ENCODE measurements at places on chromosomes 13 and 19. TPM values are rescaled to one million over a fixed set of nuclear protein-coding genes. Genes with fewer than 3 reads are reported as not detected.
A peak's percentile ranks its signal among the peaks of the same experiment; 100 is the strongest.

The COL4A1 gene
- total RNA-seq = 5,210 TPM

The COL5A3 gene
- total RNA-seq = 65.9 TPM

DNA sequence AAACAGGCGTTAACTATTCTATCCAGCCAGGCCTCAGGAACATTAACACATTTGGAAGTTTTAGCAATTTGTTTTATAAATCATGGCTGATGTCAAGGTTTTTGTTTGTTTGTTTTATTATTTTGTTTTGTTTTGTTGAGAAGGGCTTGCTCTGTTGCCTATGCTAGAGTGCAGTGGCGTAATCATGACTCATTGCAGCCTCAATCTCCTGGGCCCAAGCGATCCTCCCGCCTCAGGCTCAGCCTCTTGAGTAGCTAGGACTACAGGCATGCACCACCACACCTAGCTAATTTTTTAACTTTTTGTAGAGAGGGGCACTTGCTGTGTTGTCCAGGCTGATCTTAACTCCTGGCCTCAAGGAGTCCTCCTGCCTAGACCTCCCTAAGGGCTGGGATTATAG lies 28.3 kb downstream of the NUP58 start:
- H3K4me1 ChIP-seq = peaks cover 9% of the 10 kb centered on the region
- peaks cover 31% of the 10 kb centered on the region for H3K36me3 ChIP-seq
- no peak for DNase-seq
- H3K27me3 ChIP-seq = no peaks in the 10 kb centered on the region
- no peak overlapping the region for H3K27ac ChIP-seq

- peaks cover 18% of the 10 kb centered on the region for H3K36me3 ChIP-seq
- no peak overlapping the region for H3K27ac ChIP-seq
- H3K27me3 ChIP-seq = no peaks in the 10 kb centered on the region
- DNase-seq = no peak
- H3K4me1 ChIP-seq = no peaks in the 10 kb centered on the region
These were observed 87.7 kb downstream of the DOCK9 start for GRCh38 chr13:98890186-98890585.

DNA sequence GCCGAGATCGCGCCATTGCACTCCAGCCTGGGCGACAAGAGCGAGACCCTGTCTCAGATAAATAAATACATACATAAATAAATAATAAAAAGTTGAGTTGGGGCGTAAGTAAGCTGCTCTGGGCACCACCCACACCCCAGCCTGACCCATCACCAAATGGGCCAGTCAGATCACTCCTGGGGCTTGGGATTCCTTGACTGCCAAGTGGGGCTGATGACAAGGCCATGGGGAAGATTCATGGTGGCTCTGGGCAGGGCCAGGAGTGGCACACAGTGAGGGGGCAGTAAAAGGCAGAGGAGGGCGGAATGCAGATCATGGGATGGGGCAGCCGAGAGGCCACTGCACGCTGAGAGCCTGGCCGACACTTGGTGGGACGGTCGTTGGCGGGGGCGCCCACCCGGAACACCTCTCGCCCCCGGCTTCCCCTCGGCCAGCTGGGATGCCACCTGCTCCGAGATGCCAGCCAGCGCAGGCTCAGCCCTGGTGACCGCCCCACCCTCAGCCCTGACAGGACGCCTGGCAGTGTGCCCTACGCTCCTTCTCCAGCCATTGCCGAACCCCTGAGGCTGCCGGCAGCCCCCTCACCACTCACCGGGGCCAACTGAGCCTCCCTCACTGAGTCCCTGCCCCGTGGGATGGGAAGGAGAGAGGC lies 10.9 kb downstream of the ZNF653 start:
- no peak for DNase-seq
- no peak overlapping the region for H3K4me3 ChIP-seq
- H3K4me1 ChIP-seq = no peaks in the 10 kb centered on the region
- H3K27ac ChIP-seq = no peak overlapping the region
- H3K27me3 ChIP-seq = no peaks in the 10 kb centered on the region
- H3K36me3 ChIP-seq = peaks cover 13% of the 10 kb centered on the region

DNA sequence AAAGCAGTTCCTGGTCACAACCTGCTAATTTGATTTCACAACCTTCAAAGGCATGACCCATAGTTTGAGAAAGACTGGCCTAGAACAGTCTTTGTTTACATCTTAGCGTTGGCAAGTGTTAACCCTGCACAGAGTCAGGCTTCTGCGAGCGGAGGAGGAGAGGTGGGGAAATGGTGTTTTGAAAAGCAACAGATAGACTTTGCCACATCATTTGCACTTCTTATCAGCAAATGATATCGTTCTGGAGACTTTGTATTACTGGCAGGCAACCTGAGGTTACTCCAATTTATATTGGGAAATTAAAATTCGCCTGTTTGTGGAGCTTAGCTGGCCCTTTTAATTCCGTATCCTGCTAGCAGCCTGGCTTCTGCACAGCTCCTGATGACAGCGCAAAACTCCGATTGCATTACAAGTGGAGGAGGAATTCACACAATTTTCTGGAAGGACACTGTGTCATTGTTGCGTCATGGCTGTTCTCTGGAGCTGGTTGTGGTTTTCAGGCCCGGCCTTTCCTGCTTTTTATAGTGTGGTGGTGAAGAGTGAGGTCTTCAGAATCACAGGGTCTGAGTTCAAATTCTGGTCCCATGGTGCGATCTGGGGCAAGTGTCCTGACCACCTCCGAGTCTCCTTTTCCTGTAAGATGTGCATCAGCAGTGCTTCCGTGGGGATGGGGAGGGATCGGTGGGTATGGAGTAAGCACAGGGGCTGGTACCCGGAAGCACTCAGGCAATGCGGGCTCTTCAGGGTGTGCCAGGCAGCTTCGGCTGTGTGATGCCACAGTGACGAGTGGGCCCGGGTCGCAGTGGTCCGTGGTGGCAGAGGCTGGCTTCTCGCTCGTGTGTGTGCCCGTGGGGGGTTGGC lies 49.1 kb upstream of the EHD2 start:
- DNase-seq = peak; percentile 82
- H3K27me3 ChIP-seq = no peaks in the 10 kb centered on the region
- peak overlapping the region; percentile 50 for H3K4me3 ChIP-seq
- H3K36me3 ChIP-seq = no peaks in the 10 kb centered on the region

DNA sequence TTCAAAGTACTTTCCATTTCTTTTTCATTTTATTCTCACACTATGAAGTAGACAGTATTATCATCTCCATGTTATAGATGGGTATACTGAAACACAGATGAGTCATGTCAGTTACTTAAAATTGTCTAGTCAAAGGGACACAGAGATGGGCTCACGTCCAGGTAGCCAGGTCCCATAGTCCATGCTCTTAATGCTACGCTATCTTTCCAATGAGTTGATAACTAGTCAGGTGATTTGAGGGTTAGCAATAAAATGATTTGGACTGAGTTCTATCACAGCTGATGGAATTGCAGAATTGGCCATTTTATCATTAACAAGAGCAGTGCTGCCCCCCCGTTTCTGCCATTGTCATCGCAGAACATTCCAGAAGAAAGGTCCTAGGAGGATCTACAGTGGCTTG lies 318.9 kb downstream of the DLEU7 start:
- no peaks in the 10 kb centered on the region for H3K36me3 ChIP-seq
- peaks cover 54% of the 10 kb centered on the region for H3K4me1 ChIP-seq
- no peak overlapping the region for H3K27ac ChIP-seq

GRCh38 chr19:49231804-49232203 lies 74.2 kb downstream of the TRPM4 start:
- H3K4me1 ChIP-seq = no peaks in the 10 kb centered on the region
- peaks cover 8% of the 10 kb centered on the region for H3K27me3 ChIP-seq
- no peak overlapping the region for H3K27ac ChIP-seq
- H3K4me3 ChIP-seq = no peak overlapping the region
- peaks cover 2% of the 10 kb centered on the region for H3K36me3 ChIP-seq
- peak; percentile 20 for DNase-seq

DNA sequence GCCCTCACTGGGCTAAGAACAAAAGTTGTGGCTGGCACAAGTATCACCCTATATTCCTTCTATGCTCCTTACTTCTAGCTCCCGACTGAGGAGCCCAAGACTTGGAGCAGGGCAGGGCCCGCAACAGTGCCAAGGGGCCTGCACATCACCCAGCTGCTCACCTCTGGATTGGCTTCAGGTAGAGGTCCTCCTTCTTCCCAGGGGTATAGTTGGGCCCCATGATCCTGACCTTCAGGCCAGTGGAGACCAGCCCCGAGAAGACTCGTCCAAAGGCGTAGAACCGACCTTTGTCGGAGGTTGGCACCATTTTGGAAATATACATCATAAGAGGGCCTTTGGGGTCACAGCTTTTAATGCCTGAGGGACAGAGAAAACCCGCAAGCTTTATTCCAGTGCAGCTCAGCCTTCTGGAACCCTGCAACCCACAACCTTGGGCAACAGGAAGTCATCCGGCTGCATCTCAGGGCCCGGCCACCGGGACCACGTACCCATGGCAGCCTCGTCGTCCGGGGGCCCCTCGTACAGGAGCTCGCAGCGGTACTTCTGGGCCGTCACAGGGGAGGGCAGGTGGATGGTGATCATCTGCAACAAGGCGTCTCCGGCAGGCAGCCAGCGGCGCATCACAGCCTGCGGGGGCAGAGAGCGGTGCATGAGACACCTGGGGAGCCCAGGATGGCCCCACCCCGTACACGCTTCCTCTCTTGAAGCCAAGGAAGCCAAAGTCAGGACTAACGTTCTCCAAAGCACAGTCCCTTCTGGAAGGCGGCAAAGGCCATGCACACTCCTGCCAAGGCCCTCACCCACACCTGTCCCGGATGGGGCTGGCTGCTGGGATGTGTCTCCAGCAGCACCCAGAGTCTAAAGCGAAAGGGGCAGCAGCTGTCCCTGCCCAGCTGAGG lies 4.7 kb downstream of the EEF2 start:
- no peak overlapping the region for H3K4me3 ChIP-seq
- H3K27ac ChIP-seq = peak overlapping the region; percentile 75
- DNase-seq = no peak
- H3K4me1 ChIP-seq = peaks cover 33% of the 10 kb centered on the region
- peaks cover 59% of the 10 kb centered on the region for H3K36me3 ChIP-seq

DNA sequence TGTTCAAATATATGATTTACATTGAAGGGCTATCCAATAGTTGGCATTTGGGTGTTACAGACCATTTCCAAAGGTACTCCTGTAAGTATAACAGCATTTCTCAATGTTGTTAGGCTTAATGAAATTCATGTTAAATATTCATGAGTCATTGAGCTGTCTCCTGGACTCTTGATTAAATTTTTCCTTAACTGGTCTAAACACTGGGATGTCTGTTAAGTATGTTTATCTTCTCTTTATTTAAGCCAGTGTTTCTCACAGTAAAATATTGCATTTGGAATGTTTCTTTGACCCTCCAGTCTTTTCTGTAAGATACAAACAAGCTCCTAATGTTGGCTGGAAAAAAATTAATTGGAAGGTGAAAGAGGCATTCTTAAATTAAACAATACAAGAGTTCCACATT lies 402.5 kb upstream of the HTR2A start:
- DNase-seq = no peak
- H3K4me3 ChIP-seq = no peak overlapping the region
- H3K27me3 ChIP-seq = no peaks in the 10 kb centered on the region
- H3K36me3 ChIP-seq = no peaks in the 10 kb centered on the region
- no peak overlapping the region for H3K27ac ChIP-seq
- no peaks in the 10 kb centered on the region for H3K4me1 ChIP-seq

- peaks cover 9% of the 10 kb centered on the region for H3K36me3 ChIP-seq
- H3K27me3 ChIP-seq = peaks cover 2% of the 10 kb centered on the region
- peaks cover 9% of the 10 kb centered on the region for H3K4me1 ChIP-seq
- DNase-seq = no peak
- H3K27ac ChIP-seq = no peak overlapping the region
These were observed 6.0 kb downstream of the SPRED3 start for GRCh38 chr19:38394488-38394887.
